ENCODE measurements at places on chromosomes 1 and 21. TPM values are rescaled to one million over a fixed set of nuclear protein-coding genes. Genes with fewer than 3 reads are reported as not detected.

Gene YIPF1
- polyA plus RNA-seq, result 55.5 TPM

GRCh38 chr1:230639714-230640209, 2.5 kb upstream of the COG2 start:
- no peak for DNase-seq

- DNase-seq, result no peak
These were observed 240.4 kb downstream of the PTGER3 start for GRCh38 chr1:70807088-70807664.

GRCh38 chr1:203486618-203487370, 7.2 kb upstream of the OPTC start:
- no peak for DNase-seq

- DNase-seq, result no peak
These were observed 39.8 kb downstream of the FAM78B start for GRCh38 chr1:166127003-166127402.

DNA sequence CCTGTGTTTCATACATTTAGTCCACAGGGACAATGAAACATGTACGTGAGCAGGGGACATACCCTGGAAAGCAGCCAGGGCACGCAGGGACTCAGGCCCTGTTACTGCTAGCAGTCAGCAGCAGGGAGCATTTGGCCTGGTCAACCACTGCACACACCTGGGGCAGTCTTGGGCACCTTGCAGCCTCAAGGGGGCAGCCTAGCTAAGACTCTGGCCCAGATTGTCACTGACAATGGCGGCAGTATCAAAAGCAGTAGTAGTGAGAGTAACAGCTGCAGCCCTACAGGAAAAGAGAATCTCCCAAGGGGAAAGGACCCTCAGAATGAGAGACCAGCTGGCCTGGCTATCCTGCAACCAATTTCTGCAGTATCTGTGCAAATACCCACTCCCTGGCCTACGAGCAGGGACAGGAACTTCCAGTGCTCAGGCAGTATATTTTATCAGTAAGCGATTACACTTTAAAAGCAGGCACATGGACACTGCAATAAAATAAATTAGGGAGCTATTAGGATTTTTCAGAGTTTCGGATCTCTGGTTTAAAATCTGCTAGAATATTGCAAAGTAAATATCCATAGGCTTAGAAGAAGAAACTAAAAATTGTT, 475.6 kb downstream of the LTN1 start:
- no peak for DNase-seq

GRCh38 chr1:175873290-175873935, 130.0 kb upstream of the TNR start:
- no peak for DNase-seq

Gene C1orf115
- 3.8 TPM for polyA plus RNA-seq

GRCh38 chr1:47030170-47030805, 6.8 kb downstream of the CYP4X1 start:
- no peak for DNase-seq

- no peak for DNase-seq
These were observed 65.3 kb downstream of the TBX19 start for GRCh38 chr1:168345939-168346338.

- no peak for DNase-seq
These were observed 218.1 kb downstream of the ST6GALNAC3 start for GRCh38 chr1:76292418-76293184.

- DNase-seq, result no peak
These were observed 244.6 kb upstream of the NEGR1 start for GRCh38 chr1:72526926-72527325.

DNA sequence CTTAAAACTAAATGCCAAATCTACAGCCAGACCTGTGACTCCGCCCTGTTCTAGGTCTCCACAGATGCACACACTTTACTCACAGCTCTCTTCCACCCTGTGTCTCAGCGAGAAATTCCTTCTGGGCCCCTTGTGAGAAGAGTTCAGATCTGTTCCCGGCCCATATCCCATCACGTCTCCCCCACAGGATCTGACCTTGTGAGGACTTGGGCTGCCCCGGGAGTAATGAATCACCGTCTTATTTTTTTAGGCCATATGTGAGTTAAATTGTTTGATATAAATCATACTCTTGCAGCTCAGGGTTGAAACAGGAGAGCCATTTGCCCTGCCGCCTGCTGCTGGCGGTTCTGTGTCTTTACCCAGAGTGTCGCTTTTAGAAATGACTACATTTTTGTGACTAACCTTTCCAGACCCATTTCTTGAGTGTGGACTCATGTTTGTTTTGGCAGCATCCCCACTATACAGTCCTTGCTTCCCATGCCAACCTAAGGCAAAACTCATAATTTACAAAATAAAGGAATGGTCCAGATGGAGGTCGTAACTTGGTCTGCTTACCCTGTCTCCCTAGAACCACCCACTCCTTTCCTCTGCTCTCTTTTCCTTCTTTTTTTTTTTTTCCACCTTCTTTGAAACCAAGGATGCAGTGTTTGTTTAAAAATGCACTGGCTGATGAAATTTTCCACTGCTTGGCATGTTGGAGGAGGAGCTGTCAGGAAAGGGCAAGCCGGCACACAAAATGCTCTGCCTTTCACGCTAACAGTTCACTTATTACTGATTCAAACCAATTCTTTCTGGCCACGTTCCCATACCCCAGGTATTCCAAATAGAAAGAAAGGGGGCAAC, 98.0 kb upstream of the C1orf105 start:
- DNase-seq, result peak; percentile 80

- DNase-seq, result no peak
These were observed 10.8 kb downstream of the GPR3 start for GRCh38 chr1:27403065-27403726.

GRCh38 chr1:104923075-104923474, 1173.4 kb downstream of the AMY1C start:
- no peak for DNase-seq

Gene SLC16A4
- 20.8 TPM for polyA plus RNA-seq

Gene CR1
- polyA plus RNA-seq, result not detected

DNA sequence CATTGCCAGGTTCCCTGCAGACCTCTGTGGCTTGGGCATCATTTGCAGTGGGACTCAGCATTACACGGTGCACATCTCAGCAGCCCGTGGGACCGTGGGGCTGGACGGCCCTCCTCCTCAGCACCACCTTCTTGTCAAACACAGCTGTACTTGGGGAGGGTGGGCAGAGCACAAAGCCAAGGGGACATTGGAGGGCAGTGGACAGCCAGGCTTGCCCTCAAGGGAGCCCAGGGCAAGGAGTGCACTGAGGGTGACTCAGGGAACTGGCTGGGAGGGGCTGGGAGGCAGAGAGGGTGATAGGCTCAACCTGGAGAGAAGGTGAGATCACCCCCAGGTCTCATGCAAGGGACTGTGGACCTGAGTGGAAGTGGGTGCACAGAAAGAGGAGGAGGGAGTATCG, 3.4 kb downstream of the CAPN9 start:
- DNase-seq, result no peak

DNA sequence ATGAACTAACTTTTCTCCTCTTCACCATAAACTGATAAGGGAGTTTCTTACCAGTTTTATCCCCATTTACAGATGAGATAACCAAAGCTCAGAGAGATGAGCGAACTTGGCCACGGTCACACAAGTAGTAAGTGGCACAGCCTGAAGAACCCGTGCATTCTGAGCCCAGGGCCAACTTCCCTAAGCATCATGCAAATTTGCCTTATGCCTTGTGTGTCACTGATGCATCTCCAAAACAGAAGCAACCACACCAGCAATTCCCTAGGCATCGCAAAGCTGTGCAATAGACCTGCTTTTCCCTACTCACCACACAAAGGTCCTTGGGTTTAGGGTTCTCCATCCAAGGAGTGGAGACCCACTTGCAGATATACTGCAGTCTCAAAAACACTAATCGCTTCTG, 304.5 kb upstream of the KAZN start:
- DNase-seq, result no peak

GRCh38 chr1:154527192-154527591, 25.0 kb upstream of the SHE start:
- DNase-seq, result no peak

DNA sequence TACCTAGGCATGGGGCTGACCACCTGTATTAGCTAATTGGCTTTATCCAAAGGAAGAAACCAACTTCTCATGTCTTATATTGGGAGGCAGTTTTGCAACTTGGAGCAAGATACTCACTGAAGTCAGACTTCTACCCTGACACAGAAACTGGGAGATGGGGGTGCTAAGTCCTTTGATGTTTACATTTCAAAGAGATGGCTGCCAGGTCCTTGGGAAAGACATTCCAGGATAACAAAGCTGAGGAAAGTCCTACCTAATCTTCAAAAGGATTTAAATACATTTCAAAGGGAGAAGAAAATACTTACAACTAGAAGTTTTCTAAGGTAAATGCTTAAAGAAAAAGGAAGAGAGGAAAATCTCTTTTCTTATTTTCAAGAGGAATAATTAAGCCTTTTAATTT, 62.1 kb downstream of the FH start:
- DNase-seq, result no peak

DNA sequence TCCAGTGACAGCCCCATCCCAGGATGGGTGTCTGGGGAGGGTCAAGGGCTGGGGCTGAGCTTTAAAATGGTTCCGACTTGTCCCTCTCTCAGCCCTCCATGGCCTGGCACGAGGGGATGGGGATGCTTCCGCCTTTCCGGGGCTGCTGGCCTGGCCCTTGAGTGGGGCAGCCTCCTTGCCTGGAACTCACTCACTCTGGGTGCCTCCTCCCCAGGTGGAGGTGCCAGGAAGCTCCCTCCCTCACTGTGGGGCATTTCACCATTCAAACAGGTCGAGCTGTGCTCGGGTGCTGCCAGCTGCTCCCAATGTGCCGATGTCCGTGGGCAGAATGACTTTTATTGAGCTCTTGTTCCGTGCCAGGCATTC, 24.2 kb downstream of the PCSK9 start:
- no peak for DNase-seq

DNA sequence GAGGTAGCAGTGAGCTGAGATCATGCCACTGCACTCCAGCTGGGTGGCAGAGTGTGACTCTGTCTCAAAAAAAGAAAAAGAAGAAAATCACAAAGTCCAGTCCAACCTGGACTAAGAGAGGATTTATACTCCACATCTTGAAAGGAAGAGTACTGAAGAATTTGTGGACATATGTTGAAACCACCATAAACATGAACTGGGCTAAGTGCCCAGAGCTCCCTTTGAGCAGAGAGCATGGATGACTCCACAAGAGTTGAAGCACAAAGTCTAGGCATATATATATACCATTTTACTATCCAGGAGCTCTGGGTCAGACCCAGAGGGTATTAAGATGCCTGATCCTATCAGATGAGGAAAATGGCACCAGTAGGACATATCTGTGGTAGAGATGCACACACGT, 86.6 kb downstream of the OMA1 start:
- no peak for DNase-seq

DNA sequence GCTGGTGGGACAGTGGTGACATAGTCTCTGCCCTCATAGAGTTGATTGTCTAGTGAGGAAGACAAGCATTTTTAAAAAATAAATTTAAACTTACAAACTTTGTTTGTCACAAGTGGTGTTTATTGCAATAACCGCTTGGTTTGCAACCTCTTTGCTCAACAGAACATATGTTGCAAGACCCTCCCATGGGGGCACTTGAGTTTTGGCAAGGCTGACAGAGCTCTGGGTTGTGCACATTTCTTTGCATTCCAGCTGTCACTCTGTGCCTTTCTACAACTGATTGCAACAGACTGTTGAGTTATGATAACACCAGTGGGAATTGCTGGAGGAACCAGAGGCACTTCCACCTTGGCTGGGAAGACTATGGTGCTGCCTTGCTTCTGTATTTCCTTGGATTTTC, 58.4 kb downstream of the LAMC2 start:
- DNase-seq, result no peak

Gene NCAM2
- 0.83 TPM for polyA plus RNA-seq

- DNase-seq, result no peak
These were observed 52.2 kb downstream of the FHAD1 start for GRCh38 chr1:15299179-15299578.

- DNase-seq, result peak; percentile 97
These were observed 122.3 kb downstream of the TGFB2 start for GRCh38 chr1:218467101-218468072.

Gene ACTA1
- polyA plus RNA-seq, result 0.11 TPM

DNA sequence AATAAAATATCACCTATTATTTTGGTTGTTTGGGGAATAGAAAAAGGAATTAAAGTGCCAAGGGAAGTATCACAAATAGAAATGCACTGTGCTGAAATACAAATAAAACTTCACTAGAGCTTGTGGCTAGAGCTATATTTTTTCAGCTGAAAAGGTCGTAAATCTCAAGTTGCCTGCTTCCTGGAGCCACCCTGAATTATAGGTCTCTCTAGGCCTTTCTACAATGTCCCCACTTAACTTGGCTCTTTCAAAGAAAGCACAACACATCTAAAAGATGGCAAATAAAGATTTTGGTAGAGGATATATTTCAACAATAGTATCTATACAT, 5.0 kb upstream of the RNF2 start:
- no peak for DNase-seq

Gene CD247
- not detected for polyA plus RNA-seq

Gene BARHL2
- not detected for polyA plus RNA-seq

DNA sequence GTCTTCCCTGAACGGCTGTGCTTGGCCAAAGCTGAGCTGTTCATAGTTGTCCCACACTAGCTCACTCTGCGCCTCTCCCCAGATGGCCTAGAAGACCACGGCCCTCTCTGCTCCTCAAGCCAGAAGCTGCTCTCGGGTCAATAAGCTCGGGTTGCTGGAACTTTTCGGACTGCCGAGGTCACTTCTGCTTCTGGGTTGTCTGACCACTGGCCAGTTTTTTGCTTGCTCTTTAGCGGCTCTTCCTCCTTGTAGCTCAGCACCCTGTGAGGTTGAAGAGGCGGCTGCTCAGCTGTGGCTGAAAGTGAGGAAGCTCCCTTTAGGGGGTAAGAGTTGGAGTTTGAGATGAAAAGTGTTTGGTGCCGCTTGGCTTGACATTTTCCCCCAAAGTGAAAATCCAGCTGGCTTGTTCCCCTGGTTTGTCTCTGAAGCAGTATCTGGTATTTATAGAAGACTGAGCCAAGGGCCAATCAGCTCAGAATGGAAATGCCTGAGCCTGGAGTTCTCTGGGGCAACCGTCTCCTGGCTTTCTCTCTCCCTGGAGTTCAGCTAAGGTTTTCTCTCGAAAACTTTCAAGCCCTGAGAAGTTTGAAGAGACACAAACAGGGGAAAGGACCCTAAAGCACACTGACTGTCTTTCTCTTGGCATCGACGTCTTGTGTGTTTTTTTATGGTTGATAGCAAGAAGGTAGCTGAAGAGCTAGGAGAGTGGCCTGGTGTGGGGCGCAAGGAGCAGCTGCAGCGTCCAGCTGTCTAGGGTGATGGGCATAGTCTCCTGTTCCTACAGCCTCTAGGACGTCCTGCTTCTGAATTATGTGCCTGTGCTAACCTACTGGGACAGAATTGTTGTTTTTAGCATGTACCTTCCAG, 72.0 kb downstream of the SYT6 start:
- DNase-seq, result no peak
